ENCODE measurements at places on chromosomes 1 and 21. TPM values are rescaled to one million over a fixed set of nuclear protein-coding genes. Genes with fewer than 3 reads are reported as not detected.

GRCh38 chr1:16447641-16448040 lies 7.1 kb downstream of the NECAP2 start:
- DNase-seq = no peak

DNA sequence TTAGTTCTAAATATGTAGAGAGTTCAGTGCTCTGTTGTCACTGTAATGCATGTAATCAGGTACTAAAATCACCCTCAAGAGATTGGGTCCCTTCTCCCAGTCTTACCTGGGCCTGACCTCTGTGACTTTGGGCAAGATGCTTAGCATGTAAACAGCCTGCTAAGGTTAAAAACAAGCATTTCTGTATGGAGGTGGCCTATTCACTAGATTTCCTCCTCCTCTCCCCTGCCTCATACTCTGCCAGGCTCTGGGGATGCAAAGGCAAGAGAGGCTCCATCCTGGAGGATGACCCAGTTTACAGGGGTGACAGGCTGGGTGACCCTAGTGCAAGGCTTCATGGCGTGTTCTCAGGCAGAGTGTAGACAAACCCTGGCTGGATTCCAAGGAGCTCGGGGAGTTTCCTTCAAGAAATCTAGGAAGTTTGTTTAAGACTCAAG lies 28.8 kb downstream of the VANGL2 start:
- DNase-seq = no peak

PLCH2 gene
- 15.3 TPM for total RNA-seq

GRCh38 chr1:2789986-2790581 lies 11.4 kb downstream of the TTC34 start:
- no peak for DNase-seq

INSRR gene
- total RNA-seq = under 0.01 TPM

RHCE gene
- 4.2 TPM for total RNA-seq

GRCh38 chr1:46464915-46465314 lies 24.7 kb upstream of the DMBX1 start:
- DNase-seq = no peak

DNA sequence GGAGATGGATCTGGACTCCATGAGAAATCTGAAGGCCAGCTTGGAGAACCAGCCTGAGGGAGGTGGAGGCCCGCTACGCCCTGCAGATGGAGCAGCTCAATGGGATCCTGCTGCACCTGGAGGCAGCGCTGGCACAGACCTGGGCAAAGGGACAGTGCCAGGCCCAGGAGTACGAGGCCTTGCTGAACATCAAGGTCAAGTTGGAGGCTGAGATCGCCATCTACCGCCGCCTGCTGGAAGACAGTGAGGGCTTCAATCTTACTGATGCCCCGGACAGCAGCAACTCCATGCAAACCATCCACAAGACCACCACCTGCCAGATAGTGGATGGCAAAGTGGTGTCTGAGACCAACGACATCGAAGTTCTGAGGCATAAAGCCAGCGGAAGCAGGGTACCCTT lies 601.5 kb upstream of the ZP4 start:
- DNase-seq = no peak

Data from skin of body (tissue), 3 donors.